ENCODE measurements at places on chromosomes 11 and 22. TPM values are rescaled to one million over a fixed set of nuclear protein-coding genes. Genes with fewer than 3 reads are reported as not detected.

- no peak for DNase-seq
These were observed 91.9 kb downstream of the CDKN1C start for GRCh38 chr11:2793701-2794045.

DNA sequence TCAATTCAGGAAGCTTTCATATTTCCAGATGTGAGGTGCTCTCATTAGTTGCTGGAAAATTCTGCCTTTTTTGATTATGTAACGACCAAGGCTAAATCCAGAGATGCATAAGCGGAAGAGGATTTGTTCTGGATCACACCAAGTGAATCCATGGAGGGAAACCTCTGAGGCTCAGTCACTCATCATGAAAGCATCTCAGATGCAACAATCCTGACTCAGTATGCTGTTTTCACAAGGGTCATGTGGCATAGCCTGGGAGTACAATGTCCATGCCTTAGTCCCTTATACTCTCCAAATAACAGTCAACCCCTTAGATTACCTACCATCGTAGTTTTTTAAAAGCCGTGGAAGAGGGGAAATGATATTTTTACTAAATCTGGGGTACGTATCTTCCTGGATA, 445.6 kb downstream of the NTM start:
- DNase-seq: no peak

DNA sequence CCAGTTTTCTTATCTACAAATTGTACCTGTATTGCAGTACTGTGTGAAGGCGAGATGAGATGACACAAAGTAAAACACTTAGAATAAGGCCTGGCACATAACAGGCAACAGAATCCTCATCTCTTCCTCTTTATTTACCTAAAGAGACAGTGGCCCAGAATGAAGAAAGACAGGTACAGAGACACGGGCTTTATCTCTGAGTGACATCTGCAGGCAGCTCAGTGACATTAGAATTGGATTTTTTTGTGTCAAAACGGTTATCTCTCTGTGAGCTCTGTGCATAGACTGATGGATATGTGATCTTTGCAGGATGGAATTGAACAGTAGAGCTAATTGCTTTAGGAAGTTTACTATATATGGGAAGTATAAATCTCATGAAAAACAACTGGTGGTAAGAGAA, 36.2 kb upstream of the TRPC6 start:
- DNase-seq: no peak

DNA sequence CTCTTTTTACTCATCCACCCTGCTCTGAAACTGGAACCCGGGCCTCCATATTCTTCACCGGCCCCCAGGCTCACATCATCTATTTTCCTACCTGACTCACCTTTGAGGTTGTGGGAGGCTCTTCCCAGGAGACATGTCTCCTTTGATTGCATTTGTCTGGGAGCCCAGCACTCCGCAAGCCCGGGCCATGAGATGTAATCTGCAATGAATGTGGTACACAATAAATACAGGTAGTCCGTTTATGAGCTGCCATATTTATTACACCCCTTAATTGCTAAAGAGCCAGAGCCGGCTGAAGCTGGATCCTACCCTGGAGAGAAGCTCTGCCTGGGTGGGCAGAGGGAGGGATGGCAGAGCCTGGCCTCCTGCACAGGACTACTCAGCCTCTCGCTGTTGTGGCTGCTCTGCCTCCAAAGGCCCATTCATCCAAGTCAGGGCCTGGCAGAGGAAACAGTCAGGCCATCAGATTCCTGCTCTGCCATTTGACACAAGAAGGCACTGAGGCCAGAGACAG, 49.5 kb downstream of the TP53I11 start:
- DNase-seq: no peak

- no peak for DNase-seq
These were observed 115.6 kb downstream of the PTPRJ start for GRCh38 chr11:48095779-48096470.

DBX1 gene
- total RNA-seq: not detected

ABTB2 gene
- 1.9 TPM for total RNA-seq
